Activated CD4-positive, alpha-beta memory T cell treated with anti-CD3 and anti-CD28 coated beads for 36 hours (primary cell): ENCODE measurements at places on chromosomes 12 and 14.

DNA sequence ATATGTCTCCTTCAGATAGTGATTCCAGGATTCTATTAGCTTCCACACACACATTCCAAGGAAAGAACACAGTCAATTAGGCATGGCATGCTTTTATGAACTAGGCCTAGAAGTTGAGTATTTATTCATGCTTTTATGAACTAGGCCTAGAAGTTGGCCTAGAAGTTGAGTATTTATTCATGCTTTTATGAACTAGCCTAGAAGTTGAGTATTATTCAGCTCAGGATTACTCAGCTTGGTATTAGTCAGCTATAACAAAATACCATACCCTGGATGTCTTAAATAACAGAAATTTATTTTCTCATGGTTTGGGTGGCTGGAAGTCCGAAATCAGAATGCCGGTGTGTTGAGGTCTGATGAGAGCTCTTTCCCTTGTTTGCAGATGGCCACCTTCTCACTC lies 442.7 kb upstream of the FLRT2 start:
- DNase-seq = no peak

- no peak for DNase-seq
These were observed 8.3 kb downstream of the MAP4K5 start for GRCh38 chr14:50524060-50524459.

DNA sequence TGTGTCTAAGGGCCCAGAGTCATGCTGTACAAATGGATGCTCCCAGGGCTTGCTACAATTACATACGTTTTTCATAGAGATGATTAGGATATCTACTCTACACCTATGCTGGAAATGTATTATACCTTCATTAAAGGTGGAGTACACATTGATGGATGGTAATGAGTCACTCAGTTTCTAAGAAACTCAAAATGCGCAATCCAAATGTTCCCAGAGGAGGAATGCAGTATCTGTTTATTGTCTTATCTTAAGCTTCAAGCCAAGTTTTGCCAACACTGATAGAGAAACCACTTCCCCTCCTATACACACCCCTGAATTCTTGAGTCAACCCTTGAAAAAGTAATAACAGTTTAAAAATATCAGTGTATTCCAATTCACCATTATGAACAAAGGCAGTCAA lies 266.6 kb upstream of the FAR2 start:
- no peak for DNase-seq

DNA sequence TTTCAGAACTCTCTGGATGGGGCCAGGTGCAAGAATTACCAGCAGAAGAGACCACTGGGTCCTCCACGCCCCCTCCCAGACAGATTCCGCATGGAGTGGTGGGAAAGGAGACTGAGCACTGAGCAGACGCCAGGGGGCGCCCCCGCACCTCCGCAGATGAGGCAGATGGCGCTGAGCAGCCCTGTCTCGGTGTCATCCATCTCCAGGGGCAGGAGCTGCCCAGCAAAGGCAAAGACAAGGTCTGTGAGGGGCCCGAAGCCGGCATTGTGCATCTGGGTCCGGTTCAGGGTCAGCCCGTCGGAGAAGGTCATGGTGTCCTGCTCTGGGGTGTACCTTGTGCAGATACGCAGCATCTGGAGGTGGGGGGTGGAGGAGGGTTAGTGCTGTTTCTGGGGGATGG lies 6.3 kb upstream of the ITGB7 start:
- DNase-seq = peak; percentile 89

DNA sequence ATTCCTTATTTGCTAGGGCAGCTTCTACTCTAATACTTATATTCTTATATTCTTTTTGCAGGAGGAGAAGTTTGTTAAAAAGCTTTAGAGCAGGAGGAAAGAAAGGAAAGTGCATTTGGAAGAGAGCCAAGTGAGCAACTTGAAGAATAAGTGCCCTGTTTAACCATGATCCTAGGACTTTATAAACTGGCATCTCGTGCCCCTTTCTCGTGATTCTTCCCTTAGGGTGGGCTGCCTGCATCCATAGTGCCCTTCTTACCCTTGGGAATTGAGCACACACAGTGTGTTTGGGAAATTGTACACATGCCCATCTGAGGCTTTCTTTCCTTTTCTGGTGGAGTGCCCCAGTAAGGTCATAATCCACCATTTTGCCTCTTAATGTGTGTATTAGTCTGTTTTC lies 141.9 kb downstream of the NUBPL start:
- no peak for DNase-seq

DNA sequence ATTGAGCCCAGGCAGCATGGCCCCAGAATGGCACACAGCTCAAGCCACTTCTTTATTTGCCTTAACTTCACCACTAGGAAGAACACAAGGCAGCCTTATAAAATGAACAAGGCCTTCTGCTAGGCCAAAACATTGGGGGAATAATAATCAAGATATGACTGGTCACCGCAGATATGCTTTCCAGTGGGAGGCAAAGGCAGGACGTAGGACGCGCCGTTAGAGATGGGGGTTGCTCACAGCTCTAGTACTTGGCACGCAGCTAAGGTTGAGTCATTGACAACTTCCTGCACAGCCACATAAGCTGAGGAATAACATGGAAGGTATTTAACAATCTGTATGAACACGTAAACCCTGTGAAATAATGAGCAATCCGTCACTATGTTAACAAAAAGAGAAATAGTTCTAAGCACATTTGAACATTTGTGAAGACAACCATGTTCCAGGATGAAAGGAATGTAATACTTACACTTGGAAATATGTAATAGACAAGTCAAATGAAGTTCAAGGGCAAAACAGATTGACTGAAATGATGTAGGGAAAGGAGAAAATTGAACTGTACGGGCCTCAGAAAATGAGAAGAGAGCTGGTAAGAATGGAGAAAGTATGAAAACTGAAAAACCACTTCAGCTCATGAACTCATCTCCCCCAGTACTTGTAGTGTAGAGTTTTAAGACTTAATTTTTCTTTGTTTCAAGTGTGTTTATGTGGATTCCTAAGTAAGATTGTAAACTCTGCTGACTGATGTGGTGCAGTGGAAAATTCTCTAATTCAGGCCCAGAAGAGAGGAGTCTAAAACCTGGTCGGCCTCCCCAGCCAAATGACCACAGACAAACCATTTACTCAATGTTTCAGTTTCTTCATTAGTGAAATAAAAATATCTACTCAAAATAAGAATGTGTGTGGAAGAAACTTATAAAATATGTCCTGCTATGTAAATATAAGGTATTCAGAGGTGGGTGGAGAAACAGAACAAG lies 59.3 kb upstream of the CCDC91 start:
- DNase-seq = peak; percentile 28

DNA sequence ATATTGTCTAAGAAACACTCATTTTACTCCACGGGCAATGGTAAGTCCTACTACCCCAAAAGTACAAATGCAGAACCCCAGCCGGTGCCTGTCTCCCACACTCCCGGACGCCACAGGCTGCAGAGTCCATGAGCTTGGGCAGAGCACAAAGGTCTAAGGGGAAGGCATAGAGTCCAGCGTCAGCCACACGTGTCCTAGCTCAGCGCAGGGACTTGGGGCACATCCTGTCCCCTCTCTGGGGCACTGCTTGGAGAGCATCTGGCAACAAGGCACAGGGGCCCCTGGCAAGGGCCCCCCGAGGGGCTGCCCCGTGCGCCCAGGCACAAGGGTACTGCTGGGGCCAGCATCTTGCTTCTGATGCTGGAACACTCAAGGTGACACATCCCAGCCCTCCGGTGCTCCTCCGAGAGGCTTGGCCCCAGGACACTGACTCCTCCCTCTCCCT lies 58.4 kb downstream of the BCL11B start:
- peak; percentile 63 for DNase-seq

DNA sequence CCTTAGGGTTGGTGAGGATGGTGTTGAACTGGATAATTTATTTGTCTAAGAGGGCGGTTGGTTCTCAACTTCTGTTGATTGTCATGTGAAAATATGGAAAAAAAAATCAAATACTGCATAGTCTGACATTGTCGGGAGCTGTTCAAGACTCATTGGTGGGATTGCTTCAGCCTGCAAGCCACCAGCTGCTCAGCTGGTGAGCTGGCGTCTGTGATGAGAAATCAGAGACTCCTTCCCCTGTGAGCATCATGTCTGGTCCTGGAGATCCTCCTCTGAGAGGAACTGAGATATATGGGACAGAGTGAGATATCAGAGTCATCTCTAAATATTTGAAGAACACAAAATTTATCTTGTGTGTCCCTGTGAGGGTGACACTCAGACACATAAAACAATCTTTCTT lies 49.9 kb downstream of the TRIM9 start:
- DNase-seq = no peak

DNA sequence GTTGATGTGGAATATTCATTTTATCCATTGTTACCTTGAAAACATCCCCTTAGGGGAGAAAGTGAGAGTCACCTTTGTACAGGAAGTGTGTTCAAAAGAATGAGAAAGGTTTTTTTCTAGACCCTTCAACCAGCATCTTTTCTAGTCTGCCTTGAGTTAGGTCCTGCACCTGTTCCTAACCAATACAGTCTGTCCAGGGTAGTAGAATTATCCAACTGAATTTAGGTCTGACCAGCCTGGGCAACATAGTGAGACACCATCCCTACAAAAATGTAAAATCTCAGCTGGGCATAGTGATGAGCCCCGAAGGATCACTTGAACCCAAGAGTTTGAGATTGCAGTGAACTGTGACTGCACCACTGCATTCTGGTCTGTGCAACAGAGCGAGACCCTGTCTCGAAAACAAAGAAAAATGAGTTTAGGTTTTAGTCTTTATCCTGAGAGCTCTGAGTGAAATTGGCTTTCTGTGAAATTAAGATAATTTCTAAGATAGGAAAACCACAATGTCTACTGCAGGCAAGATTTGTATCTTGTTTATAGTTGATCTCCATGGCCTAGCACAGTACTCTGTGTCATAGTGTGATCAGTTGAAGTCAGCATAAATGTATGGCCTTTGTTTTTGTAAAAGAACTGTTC lies 25.2 kb downstream of the ARHGAP5 start:
- DNase-seq = peak; percentile 27

GRCh38 chr12:104768033-104768432 lies 190.1 kb downstream of the SLC41A2 start:
- no peak for DNase-seq

GRCh38 chr12:33192226-33192625 lies 247.4 kb downstream of the SYT10 start:
- DNase-seq = no peak

- no peak for DNase-seq
These were observed 203.4 kb downstream of the SYT1 start for GRCh38 chr12:79067977-79068376.

DNA sequence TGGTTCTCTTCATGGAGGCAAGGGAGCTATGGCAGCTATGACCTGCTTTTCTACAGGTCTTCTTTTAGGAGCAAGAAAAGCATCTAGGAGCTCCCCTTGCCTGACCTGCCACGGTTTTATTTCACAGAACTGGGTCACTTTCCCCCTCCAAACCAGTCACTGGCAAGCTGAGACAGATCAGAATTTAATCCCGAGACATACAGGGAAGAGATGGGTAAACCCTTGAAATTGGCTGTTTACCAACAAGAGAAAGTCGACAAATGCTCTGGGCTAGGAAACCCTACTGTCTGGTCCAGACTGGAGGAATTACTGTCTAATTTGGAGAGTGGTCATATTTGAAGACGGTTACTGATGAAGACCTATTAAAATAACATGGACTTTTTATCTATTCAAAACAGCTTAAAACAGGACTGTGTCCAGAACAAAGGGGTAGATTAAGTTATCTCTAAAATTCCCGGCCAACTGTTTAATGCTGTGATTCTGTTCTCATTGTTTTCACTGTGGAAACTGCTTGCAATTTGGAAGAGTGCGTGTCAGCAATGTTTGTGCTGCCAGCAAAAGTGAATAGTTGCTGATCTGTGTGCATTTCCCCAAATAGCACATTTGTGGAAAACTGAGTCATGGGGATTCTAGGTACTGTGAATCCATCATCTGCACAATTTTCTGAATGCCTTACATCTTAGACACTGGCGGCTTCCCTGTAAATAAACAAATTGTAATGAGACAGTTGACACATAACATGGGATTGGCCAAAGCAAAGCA lies 73.4 kb upstream of the EEA1 start:
- DNase-seq = no peak

GRCh38 chr12:19836056-19836455 lies 396.8 kb downstream of the AEBP2 start:
- DNase-seq = no peak
